ENCODE measurements at places on chromosomes 5 and 9.

DNA sequence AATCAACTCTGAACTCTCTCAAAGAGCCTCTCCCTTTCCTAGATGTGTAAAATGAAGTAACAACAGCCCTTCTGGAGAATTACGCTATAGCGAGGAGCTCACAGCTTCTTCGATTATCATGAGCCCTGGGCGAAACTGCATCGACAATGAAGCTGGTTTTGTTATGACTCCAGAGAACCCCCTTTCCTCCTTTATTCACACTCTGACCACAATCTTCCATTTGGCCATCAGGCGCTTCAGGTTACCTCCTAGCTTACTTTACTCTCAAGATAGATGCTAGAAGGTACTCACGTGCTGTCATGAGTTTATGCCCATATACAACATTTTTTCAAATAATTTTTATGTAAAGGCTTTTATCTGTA is 362.7 kb upstream of the RFX3 start:
- no peak for DNase-seq

GRCh38 chr9:81072758-81073157 is 616.6 kb downstream of the TLE1 start:
- no peak for DNase-seq

GRCh38 chr5:98936948-98937715 is 8.3 kb upstream of the CHD1 start:
- no peak for DNase-seq

DNA sequence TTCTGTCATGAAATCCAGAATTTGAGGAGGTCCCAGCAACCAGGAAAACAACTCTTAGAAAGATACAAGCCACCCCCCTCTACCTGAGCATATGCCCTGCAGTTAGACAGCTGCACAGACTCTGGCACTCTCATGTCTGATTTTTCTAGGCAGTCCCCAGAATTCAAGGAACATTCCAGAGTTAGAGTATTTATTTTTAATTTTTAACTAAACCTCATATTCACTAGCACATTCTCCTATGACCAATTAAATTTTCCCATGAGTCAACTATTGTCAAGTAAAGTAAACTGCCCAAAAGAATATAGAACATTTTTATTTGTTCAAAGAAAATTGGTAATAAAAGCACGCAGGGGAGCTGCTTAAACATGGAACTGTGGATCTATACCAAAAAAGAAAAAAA is 490.5 kb upstream of the SEMA6A start:
- DNase-seq: no peak

- DNase-seq: no peak
These were observed 38.6 kb downstream of the SNX18 start for GRCh38 chr5:54556141-54556540.

- peak; percentile 75 for DNase-seq
These were observed 1.3 kb upstream of the ABCA2 start for GRCh38 chr9:137029058-137029936.

- DNase-seq: no peak
These were observed 68.9 kb upstream of the EQTN start for GRCh38 chr9:27365707-27366376.

- peak; percentile 91 for DNase-seq
These were observed 232.5 kb downstream of the ARHGAP26 start for GRCh38 chr5:143002459-143003327.

DNA sequence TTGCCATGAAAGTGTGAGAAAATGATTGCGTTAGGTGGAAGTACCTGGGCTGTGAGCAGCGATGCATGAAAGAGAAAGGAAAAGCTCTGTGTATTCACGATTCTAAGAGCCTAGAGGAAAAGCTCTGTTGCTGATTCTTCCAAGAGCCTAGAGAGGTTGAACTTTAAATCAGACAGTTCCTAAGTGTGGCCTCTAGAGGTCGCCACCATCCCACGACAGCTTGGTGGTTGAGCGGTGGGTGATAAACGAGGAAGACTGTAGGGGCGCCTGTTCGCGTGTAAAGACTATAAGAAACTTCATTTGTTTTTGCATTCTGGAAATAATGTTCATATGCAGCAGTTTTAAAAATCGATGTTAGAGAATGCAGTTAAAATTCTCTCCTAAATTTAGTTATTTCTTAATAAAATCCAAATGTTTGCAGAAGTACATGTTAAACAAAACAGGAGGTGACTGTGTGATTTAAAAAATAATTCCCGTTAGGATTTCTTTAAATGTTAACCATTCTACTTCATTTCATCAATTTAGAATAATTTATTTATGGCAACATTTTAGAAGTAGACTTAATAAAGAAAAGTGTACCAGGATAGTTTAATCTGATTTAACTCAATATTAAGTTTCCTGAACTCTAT is 107.7 kb downstream of the TENT4A start:
- no peak for DNase-seq

GRCh38 chr9:68883224-68883623 is 130.7 kb downstream of the PRKACG start:
- DNase-seq: no peak

DNA sequence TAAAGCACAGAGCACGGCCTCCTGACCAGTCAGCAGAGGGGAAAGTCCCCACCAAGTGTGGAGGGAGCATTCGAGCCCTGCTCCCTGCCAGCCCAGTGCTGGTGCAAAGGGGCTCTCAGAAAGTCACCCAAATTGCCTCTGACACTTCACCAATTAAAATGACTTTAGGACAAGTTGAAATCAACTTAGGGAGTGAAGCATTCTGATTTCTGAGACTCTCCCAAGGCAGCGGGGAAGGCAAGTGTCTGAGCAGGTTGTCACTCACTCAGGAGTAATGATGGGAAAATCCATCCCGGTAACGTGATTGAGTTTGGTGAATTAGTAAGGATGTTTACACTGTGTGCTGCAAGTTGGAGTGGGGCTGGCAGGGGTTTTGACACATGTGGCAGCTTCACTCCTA is 73.7 kb downstream of the PCDH1 start:
- DNase-seq: no peak

DNA sequence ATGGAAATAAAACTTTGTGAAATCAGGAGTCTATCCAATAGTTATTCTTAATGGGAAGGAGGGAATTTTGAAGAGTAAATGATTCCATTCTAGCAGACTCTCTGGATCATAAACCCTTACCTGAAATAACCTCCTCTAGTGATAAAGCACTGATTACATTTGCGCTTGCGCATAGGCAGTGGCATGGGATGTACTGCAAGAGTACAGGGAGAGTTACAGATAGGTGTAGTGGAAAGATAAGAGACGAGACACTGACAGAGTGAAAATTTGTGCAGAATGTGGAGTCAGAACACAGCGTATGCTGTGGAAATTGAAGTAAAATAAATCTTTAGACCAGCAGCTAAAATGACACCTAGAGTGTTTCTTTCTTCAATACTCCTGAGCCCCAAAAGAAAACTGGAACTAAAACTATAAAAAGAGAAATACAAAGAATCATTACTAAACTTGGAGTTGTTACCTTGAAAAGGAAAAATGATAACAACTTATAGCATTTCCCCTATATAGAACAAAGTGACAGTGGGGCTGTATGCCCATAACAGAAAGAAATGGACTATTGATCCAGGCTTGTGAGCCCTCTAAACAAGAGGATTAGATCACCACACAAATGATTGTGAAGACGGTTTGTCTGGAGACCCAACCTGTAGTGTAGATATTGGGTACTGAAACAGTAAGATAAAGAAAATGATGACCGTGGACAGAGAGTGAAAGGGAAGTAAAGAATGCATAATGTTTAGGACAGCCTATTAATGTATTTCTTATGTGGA is 1471.2 kb upstream of the NUDT12 start:
- DNase-seq: no peak

GRCh38 chr9:70852711-70853240 is 268.6 kb downstream of the TRPM3 start:
- DNase-seq: no peak

DNA sequence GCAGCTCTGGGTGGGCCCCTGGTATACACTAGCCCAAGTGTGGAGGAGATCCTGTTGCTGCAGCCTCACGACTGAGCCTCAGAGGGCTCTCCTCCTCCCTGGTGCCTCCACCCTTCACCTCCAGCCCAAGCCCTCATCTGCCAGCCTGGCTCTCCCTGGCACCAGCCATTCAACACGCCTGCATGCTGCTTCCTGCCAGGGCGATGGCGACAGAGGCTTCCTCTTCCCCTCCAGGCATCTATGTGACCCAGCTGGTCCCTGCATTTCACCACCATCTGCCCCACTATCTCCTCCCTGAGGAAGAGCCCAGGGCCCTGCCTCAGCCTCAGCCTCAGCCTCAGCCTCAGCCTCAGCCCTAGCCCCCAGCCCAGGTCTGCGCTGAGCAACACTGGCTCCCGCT is 54.8 kb upstream of the ANGPTL2 start:
- no peak for DNase-seq

GRCh38 chr9:130167927-130168326 is 4.3 kb upstream of the NCS1 start:
- no peak for DNase-seq

DNA sequence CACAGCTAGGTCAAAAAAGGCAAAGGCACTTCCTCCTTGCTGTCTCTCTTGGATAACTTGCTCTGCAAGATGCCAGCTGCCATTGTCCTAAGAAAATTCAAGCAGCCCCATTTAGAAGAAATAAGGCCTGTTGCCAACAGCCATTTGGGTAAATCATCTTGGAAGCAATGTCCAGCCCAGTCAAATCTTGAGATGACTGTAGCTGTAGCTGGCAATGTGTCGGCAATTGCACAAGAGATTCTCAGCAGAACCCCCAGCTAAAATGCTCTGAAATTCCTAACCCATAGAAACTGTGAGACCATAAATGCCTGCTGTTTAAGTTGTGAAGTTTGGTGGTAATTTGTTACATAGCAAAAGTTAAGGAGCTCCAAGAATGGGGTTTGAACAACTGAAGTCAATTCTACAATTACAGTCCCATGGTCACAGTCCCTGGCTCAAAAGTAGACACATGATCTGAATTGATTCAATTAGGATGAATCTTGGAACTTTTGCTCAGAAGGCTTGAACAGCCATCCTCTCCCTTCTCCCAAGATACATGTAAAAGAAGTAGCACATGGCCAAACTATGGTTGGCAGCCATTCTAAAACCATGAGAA is 151.1 kb downstream of the MPDZ start:
- no peak for DNase-seq

GRCh38 chr9:109934857-109935215 is 154.8 kb downstream of the PALM2AKAP2 start:
- DNase-seq: peak; percentile 88

DNA sequence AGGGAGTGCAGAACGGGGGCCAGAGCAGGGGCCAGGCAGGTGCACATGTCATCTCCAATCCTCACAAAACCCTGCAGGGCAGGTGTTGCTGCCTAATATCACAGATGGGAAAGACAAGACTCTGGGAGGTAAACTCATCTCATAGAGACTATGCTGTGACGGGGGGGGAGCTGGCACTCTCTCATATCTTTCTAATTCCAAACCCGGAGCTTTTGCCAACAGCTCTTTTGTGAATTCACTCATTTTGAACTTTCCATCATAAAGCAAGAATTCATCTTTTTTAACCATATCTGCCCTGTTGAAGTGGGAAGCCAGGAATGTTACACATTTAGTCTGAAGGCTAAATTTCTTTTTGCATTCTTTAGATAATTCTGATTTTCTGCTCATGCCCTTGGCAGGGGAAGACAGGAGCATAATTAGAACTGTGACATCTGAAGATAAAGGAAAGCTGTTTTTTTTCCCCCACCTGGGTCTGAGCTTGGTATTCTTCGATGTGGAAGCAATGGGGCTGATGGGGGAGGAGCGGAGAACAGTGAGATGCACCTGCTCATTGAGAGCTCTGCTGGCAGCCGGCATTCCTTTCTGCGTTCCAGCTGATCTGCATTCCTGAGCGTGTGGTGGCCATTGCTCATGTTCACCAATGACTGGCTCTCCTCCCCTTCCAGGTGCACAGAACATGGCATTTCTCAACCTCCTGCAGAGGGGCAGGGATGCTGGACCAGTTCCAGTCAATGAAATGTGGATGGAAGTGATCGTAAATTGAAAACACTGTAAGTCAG is 159.2 kb downstream of the NSG2 start:
- no peak for DNase-seq

DNA sequence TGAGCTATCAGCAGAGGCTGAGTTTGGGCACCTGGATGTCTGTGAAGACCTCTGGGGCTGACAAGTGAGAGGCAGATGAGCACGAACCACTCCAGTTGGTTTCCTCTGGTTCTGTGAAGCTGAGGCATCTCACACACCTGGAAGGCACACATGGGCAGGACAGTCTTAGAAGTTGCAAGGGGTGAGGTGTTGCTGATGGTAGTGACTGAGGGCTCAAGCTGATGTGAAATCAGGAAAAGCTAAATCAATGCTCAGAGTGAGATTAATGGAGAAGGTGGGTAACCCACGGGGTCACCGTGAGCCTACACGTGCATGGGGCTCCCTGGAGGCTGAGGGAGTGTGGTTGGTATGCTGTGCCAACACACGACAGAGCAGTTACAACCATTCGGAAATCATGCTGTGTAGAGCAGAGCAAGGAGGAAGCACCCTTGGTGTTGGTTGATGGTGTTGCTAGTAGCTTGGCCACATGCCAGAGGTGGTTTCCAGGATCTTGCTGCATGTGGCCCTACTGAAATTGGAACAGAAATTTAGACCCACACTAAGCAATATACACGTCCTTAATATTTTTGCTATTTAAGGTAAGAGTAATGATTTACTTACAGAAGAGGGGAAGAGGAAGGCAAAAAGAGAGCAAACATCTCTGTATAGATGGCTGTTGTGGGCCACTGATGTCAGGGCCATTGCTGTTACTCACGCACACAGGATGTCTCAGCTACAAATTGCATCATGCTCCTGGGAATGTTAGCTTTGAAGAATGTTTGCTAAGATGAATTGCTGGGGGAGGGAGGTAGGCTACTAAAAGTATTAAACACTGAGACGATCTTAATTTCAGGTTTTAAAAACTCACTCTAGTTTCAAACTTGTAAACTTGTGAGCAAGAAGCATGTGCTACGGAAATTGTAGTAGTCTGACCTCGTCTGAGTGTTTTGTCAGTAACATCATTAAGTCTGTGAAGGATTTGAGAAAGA is 170.5 kb downstream of the ARHGEF28 start:
- peak; percentile 96 for DNase-seq

DNA sequence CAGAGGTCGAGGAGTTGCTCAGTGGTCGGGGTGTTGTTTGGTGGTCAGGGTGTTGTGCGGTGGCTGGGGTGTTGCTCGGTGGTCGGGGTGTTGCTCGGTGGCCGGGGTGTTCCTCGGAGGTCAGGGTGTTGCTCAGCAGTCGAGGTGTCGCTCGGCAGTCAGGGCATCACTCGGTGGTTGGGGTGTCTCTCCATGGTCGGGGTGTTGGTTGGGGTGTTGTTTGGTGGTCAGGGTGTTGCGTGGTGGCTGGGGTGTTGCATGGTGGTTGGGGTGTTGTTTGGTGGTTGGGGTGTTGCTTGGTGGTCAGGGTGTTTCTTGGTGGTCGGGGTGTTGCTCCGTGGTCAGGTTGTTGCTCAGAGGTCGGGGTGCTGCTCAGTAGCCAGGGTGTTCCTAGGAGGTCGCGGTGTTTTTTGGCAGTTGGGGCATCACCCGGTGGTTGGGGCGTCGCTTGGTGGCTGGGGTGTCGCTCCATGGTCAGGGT is 11.0 kb upstream of the GPSM1 start:
- DNase-seq: no peak

DNA sequence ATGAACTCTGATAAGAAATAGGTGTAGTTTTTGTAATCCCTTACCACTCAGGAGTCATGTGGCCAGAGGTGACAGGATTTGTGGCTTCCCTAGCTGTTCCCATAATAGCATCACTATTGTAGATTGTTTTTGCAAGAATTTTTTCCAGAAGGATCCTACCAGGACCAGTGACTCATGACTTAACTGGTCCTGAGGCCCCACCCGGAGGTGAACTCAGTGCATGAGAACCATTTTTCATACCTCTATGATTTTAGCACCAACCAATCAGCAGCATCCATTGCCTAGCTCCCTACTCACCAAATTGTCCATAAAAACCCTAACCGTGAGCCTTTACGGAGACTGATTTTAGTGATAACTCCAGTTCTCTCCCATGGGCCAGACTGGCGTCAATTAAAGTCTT is 484.8 kb downstream of the PSAT1 start:
- DNase-seq: no peak
